ENCODE measurements at places on chromosomes 12 and 14. TPM values are rescaled to one million over a fixed set of nuclear protein-coding genes. Genes with fewer than 3 reads are reported as not detected.

GPR65 gene
- 4.6 TPM for total RNA-seq

BCL11B gene
- 0.56 TPM for total RNA-seq

USP44 gene
- total RNA-seq, result 1.3 TPM

DCN gene
- total RNA-seq, result 753 TPM

SLC4A8 gene
- total RNA-seq, result 2.0 TPM

TAS2R50 gene
- total RNA-seq, result 3.2 TPM

BICDL1 gene
- 219 TPM for total RNA-seq

SCNN1A gene
- total RNA-seq, result 18.1 TPM

CISTR gene
- not detected for total RNA-seq

PLEKHG7 gene
- total RNA-seq, result not detected

MAP3K9 gene
- 1.7 TPM for total RNA-seq

KRAS gene
- total RNA-seq, result 10.7 TPM

KRT74 gene
- not detected for total RNA-seq

KRT2 gene
- total RNA-seq, result not detected

ITGA7 gene
- total RNA-seq, result 207 TPM

RAPGEF3 gene
- 64.7 TPM for total RNA-seq

GCH1 gene
- total RNA-seq, result 17.2 TPM

CEBPE gene
- 0.37 TPM for total RNA-seq

Data from omental fat pad (tissue), 4 donors.